ENCODE measurements at places on chromosomes 7 and 10. TPM values are rescaled to one million over a fixed set of nuclear protein-coding genes. Genes with fewer than 3 reads are reported as not detected.

SEMA3A gene
- 36.5 TPM for total RNA-seq

KCNIP2 gene
- total RNA-seq: not detected

SMO gene
- 16.3 TPM for total RNA-seq

- no peak for DNase-seq
Observed at GRCh38 chr10:69960606-69960987, 92.0 kb upstream of the MACROH2A2 start.

- peak; percentile 39 for DNase-seq
Observed at GRCh38 chr10:80161321-80162083, 29.0 kb downstream of the PLAC9 start.

DNA sequence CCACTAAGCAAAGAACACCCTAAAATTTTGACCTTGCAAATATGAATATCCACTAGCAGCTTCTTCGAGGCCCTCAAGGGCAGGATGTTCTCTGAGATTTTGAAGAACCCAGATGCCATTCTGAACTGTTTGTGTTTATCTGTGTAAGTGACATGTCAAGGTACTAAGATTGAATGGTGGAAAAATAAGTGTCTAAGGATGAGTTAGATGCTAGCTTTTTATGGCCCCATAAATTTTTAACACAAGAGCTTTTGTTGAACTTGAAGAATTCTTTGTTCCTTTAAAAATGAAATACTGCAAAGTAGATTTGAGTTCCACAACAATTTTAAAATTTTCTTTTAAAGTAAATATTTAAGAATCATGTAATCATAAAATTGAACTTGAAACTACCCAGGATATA is 259.8 kb downstream of the CSTF2T start:
- no peak for DNase-seq

DNA sequence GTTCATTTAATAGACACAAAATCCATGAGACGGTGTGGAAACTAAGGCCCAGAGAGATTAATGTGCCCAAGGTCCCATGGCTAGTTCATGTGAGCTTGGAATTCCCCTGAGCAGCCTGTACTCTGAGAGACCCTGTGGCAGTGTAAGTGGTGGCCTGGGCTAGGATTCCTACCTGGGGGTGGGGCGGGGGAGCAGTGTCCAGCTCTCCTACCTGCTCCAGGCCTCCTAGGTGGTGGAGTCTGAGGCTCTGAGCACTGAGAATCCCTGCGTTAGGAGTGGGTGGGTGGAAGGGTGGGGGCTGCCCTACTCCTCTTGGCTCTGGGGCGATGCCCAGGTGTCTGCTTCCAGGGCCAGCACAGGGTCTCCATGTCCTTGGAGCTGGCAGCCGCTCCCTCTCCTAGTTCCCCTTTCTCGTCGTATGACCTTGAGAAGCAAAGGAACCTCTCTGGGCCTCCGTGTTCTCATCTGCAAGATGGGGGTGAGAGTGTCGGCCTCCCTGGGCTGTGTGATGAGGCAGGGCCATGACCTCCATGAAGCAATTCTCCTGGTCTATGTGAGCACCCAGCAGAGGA is 2.5 kb downstream of the SNCG start:
- no peak for DNase-seq

DNA sequence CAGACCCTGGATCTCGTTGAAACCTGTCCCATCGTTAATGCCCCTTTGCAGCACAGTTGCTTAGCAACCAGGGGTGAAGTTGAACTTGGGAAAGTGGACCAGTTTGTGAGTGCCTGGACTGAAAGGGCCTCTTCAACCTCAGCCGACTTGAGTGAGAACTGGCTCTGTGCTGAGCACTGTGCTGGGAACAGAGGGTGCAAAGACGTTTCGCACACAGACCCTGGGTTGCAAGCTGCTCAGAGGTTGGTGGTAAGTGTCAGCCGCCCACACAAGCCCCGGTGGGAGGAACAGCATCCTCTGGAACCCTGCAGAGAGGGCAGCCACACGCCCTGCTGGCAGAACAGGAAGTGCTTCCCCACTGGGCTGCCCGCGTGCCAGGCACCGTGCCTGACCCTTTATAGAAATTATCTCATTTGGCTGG is 89.2 kb downstream of the CARD11 start:
- DNase-seq: no peak

DNA sequence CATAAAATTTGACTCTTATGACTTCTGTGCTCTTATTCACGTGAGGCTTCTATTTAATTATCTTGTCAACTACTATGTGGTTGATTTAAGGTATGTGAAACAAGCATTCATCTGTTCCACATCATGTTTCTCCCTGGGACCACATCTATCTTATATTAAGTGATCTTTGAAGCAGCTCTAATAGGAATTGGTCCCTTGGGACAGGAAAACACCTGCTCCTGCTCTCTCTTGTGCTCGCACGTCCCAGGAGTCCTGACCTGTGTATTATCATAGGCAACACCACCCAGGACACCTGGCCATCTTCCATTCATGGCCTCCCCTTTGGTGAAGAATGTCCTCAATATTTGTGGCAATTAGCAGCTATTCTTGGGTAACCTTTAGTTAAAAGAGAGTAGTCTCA is 269.2 kb downstream of the NRG3 start:
- no peak for DNase-seq

DNA sequence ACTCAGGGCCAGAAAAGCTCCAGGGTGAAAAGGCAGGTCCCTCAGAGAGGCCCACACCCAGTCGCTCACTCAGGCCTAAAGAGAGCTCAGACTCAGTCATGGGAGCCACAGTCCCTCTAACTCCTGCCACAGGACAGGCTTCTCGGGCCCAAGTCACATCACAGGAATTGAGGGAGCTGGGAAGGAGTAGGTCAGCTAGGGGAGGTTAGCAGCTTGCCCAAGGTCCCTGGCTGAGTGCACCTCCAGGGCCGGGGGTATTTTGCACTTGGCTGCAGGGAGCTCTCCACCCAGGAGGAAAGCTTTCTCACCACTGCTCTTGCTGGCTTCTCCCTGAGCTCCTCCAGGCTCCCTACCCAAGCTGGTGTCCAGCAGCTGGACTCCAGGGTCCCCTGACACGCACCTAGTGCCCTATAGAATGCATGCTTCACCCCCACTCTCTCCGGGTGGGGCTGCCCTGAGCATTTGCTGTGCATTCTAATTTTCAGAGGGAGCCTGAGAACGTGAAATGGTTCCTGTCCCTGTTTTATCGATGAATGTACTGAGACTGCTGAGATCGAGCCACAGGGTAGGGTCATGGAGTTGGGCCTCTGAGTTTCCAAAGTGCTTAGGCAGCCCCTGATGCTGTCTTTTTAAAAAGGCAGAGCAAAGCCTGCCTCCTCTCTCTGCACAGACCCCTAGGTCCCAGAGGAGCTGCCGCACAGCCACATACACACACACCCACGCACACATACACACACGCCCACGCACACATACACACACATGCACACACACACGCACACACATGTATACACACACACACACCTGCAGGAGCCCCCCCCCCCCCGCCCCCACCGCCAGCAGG is 37.9 kb upstream of the RET start:
- no peak for DNase-seq
